Adrenal gland (tissue), 19 donors: ENCODE measurements at places on chromosomes 3 and 15. TPM values are rescaled to one million over a fixed set of nuclear protein-coding genes. Genes with fewer than 3 reads are reported as not detected.

The SENP8 gene
- total RNA-seq, result 3.6 TPM

DNA sequence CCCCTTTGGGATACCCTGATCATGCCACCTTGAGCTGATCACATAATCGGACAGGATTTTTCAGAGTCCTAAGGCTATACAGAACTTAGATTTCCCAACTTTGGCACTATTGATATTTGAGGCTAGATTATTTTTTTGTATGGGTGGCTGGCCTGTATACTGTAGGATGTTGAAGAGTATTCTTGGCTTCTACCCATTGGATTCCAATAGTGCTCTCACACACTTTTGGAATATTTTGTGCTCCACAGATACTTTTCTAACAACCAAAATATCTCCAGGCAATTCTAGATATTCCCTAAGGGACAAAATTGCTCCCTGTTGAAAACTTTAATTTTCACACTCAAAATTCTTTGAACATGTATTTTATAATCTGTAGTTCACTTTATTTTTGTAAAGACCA is 125.1 kb downstream of the ABI3BP start:
- H3K4me3 ChIP-seq, result no peak overlapping the region
- H3K36me3 ChIP-seq, result no peaks in the 10 kb centered on the region
- no peak for DNase-seq
- H3K27me3 ChIP-seq, result no peaks in the 10 kb centered on the region
- H3K27ac ChIP-seq, result no peak overlapping the region

DNA sequence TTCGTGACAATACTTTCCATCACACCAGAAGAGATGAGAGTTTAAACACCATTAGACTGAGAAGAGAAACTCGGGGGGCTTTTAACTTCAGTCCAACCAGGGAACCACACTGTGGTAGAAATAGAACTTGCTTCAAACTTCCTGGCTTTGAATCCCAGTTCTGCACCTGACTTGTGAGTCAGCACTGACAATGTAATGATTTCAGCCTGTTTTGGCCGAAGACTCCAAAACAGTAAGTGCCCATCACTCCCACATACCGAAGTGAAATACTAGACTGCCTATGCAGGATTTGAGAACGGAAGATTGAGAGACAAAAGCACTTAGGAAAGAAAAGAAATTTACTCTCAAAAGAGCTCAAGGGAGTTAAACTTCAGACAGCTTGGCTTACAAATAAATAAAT is 27.0 kb downstream of the C2CD4B start:
- no peak for DNase-seq
- no peaks in the 10 kb centered on the region for H3K27me3 ChIP-seq

The BTLA gene
- 0.17 TPM for total RNA-seq

GRCh38 chr3:128455786-128456748 is 10.6 kb downstream of the DNAJB8 start:
- no peaks in the 10 kb centered on the region for H3K4me1 ChIP-seq
- H3K27ac ChIP-seq, result no peak overlapping the region
- no peaks in the 10 kb centered on the region for H3K36me3 ChIP-seq
- no peak for DNase-seq
- H3K4me3 ChIP-seq, result no peak overlapping the region
- H3K27me3 ChIP-seq, result peaks cover 4% of the 10 kb centered on the region

GRCh38 chr3:118968111-118968510 is 66.5 kb downstream of the IGSF11 start:
- no peak overlapping the region for H3K27ac ChIP-seq
- DNase-seq, result no peak
- H3K4me3 ChIP-seq, result no peak overlapping the region
- H3K4me1 ChIP-seq, result no peaks in the 10 kb centered on the region

DNA sequence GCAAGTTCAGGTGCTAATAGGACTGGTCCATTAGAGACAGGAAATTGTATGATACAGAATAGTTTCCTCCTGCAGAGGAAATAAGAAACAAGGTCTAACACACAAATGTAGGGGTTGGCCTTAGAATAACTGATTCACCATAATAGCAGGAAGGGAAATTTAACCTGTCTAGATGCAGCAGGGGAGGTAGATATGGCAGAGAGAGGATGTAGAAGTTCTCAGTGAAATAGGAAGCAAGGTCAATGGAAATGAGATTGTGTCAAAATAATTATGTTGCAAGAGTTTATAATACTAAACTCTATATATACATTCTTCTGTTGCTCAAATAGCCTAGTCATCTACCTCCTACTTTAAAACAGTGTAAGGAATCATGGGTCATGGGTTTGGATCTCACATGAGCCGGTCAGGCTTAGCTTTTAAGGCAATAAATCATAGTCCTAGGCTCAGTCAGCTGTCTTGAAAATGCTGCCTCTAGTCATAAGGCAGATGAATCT is 17.0 kb downstream of the BCL2A1 start:
- no peaks in the 10 kb centered on the region for H3K4me1 ChIP-seq
- H3K4me3 ChIP-seq, result no peak overlapping the region
- H3K36me3 ChIP-seq, result no peaks in the 10 kb centered on the region
- no peak overlapping the region for H3K27ac ChIP-seq
- DNase-seq, result no peak

GRCh38 chr3:48215466-48215865 is 7.8 kb upstream of the CAMP start:
- no peak overlapping the region for H3K27ac ChIP-seq
- no peaks in the 10 kb centered on the region for H3K27me3 ChIP-seq
- peaks cover 30% of the 10 kb centered on the region for H3K4me1 ChIP-seq
- DNase-seq, result peak; percentile 54

GRCh38 chr3:101501783-101502182 is 11.2 kb downstream of the SENP7 start:
- no peaks in the 10 kb centered on the region for H3K36me3 ChIP-seq
- no peak for DNase-seq
- no peaks in the 10 kb centered on the region for H3K4me1 ChIP-seq
- no peak overlapping the region for H3K27ac ChIP-seq
- H3K4me3 ChIP-seq, result no peak overlapping the region

DNA sequence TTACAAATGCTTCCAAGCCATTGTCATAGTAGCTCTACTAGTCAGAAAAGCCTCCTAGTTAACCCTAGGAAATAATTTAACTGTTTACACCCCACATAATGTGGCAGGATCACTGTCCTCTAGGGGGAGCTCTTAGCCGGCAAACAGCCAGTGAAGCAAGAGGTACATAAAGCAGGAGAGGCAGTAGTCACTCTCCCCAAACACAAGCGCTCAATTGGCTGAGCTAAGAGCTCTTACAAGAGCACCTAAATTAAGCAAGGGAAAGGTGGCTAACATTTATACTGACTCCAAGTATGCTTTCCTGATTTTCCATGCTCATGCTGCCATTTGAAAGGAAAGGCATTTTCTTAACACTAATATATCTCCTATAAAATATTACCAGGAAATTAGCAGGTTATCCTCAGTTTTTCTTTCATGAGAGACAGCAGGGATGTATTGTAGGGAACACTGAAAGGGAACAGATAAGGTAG is 37.6 kb downstream of the NCEH1 start:
- no peak overlapping the region for H3K27ac ChIP-seq
- no peak overlapping the region for H3K4me3 ChIP-seq
- no peaks in the 10 kb centered on the region for H3K27me3 ChIP-seq
- DNase-seq, result peak; percentile 71
- H3K36me3 ChIP-seq, result no peaks in the 10 kb centered on the region
- H3K4me1 ChIP-seq, result peaks cover 8% of the 10 kb centered on the region

The XCR1 gene
- total RNA-seq, result not detected

DNA sequence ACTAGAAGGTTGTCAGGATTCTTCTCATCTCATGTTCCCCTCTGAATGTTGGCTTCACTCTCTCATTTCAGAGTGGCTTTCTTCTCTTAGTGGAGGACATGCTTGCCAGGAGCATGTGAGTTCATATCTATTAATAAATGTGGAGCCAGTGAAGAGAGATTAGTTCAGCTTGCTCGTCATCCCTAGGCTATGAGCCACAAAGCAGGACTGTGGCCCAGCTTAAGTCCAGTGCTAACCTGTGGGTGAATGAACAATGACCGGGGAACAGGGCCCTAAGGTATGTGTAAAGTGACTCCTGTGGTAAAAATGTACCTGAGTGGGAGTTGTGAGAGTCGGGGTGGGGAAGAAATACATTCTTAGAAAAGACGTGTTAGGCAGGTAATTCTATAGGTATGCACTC is 96.9 kb upstream of the TBL1XR1 start:
- peak overlapping the region; percentile 9 for H3K27ac ChIP-seq
- H3K4me1 ChIP-seq, result peaks cover 3% of the 10 kb centered on the region
- H3K4me3 ChIP-seq, result no peak overlapping the region
- H3K36me3 ChIP-seq, result no peaks in the 10 kb centered on the region

GRCh38 chr15:35271371-35272043 is 186.4 kb upstream of the NANOGP8 start:
- no peaks in the 10 kb centered on the region for H3K27me3 ChIP-seq
- no peak overlapping the region for H3K27ac ChIP-seq
- no peak for DNase-seq
- H3K36me3 ChIP-seq, result no peaks in the 10 kb centered on the region
- no peaks in the 10 kb centered on the region for H3K4me1 ChIP-seq

- no peak for DNase-seq
- H3K27ac ChIP-seq, result no peak overlapping the region
- no peaks in the 10 kb centered on the region for H3K27me3 ChIP-seq
Observed at GRCh38 chr15:39731266-39731665, 51.4 kb downstream of the FSIP1 start.

DNA sequence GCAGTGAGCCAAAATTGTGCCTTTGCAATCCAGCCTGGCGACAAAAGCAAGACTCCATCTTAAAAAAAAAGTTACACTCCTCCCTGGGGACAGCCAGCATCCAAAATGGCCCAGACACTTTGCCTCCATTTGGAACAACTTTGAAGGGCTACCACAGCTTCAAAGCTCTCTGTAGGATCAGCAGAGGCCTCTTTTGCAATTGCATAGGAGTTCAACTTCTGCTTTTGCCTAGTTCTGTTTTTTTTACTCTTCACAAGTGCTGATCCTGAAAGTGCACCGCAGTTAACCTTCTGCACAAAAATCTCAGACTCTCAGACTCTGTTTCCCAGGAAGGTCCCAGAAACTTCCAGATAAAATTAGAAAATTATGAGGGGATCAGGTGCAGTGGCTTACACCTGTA is 25.2 kb upstream of the SLC4A7 start:
- H3K4me3 ChIP-seq, result no peak overlapping the region
- DNase-seq, result no peak
- no peaks in the 10 kb centered on the region for H3K4me1 ChIP-seq
- H3K36me3 ChIP-seq, result no peaks in the 10 kb centered on the region
